RCC 7860 (cell line): ENCODE measurements at places on chromosomes 3 and 15.
A peak's percentile ranks its signal among the peaks of the same experiment; 100 is the strongest.

GRCh38 chr3:37641556-37641955 lies 220.1 kb upstream of the CTDSPL start:
- DNase-seq: no peak

DNA sequence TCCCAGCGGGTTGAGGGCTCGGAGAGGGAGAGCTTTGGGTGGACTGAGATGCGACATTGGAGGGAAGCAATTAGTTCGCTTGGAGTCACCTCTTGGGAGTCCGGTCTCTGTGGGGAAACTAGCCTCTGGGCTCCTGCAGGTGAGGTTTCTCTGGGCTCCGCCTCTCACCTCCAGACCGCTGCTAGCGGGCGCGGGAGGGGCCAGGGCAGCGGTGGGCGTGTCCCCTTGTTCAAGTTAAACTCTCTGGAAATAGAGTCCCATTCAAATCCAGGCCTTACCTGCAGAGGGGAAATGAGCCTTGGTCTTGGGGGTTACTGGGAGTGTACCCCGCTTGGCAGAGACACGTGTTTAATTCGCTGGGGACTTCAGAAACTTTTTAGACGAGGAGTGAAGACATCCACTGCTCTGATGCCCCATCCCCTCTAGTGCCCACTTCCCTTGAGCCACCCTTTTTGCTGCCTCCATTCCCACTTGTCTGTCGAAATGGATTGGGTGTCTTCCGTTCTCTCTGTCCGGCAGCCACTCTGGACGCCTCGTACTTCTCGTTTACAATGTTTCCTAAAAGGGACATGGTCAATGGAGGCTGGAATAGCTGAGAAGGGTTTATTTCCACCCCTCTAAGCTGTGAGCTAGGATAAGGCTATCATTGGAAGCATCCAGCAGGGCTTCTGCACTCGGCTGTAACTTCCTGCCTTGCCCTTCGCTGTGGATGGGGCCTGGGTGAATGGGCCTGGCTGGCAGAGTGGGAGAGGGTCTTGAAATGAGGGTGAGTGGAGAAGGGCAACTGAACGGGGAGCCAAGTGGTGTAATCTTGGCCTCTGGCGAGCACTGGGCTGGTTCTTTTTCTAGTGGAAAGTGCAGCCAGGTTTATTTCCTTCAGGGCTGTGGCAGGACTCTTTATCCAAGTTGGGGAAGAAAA lies 1.1 kb downstream of the MITF start:
- DNase-seq: no peak

GRCh38 chr15:41561104-41561776 lies 2.2 kb downstream of the TYRO3 start:
- no peak for DNase-seq

DNA sequence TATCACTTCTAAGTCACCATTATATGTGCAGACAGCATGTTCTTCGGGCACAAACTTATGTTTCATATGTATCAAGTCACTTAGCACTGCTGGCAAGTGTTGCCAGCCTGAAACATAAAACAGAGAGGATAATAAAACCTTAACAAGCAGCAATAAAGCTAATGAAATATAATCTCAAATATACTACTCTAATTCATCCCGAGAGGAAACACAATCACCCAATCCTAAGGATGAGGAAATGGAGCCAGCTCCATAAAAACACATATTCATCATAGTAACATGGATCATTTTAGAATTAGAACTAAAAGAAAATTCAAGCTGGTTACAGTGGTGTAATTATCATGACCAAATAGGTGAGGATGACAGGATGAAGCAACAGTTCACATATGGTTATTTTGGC lies 1072.7 kb downstream of the EPHA3 start:
- no peak for DNase-seq

DNA sequence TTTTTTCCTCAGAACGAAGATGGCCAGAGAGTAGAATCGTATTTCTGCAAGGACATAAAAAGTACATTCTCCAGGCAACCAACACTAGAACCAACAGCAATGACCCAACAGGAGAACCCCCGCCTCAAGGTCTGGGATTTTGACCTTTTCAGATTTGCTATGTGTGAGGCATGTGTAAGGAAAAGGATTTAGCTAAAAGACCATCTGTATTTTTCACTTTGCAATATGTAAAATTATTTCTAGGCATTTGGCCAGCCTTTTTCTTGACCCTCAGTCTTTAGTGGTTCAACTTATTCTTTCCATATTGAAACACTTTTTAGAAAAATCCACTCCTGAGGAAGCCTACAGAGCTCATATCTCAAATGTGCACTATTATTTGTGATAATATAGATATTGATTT lies 219.2 kb upstream of the GOLGA6L4 start:
- no peak for DNase-seq

DNA sequence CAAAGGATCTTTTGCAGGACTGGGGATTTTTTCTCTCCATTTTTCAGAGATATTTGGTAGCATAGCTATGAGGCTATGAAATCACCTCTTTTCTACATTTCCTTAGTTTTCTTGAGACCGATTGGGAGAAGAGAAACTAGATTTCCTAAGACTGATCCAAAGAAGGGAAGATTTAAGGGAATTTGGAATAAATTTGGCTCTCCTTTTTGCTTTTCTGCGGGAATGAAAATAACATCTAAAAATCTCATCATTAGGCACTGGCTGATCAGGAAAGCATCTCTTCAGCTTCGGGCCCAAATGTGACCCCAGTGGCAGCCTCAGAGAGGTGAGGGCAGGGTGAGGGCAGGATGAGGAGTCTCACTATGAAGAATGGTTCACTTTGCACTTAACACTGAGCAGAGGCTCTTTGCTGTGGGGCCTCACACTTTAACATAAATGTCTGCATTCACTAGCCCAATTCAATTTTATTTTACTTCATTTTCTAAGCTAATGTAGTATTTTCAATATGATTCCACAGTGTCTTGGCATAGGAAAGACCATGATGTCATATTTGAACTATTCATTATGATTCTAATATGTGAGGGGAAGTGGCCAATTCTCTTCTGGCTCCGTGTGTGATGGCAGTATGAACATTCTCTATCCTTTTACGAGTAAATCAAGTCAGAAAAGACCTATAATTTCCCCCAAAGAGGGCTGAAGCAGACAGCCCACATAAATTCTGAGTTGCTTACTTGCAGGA lies 193.2 kb downstream of the MEX3B start:
- DNase-seq: no peak

DNA sequence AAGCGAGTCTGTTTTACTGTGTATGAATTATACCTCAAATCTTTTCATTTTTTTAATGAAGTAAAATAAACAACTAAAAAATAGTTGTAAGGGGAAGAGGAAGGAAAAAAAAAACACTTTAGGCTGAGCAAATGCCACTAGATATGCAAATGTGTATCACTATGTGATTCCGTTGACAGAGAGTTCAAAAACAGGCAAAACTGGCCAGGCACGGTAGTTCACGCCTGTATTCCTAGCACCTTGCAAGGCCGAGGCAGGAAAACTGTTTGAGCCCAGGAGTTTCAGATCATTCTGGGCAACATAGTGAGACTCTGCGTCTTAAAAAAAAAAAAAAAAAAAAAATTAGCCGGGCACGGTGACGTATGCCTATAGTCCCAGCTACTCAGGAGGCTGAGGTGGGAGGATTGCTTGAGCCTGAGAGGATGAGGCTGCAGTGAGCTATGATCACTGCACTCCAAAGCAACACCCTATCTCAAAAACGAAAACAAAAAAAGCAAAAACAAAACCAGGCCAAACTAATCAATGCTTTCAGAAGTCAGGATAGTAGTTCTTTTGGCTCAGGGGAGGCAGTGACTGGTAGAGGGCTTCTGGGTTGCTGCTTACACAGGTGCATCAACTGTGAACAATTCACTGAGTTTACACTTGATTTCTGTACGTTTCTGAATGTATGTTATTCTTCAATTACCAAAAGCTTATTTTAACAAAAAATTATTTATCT lies 7.4 kb downstream of the PRC1 start:
- DNase-seq: no peak

- DNase-seq: peak; percentile 13
Observed at GRCh38 chr15:85872125-85872524, 77.4 kb upstream of the KLHL25 start.

DNA sequence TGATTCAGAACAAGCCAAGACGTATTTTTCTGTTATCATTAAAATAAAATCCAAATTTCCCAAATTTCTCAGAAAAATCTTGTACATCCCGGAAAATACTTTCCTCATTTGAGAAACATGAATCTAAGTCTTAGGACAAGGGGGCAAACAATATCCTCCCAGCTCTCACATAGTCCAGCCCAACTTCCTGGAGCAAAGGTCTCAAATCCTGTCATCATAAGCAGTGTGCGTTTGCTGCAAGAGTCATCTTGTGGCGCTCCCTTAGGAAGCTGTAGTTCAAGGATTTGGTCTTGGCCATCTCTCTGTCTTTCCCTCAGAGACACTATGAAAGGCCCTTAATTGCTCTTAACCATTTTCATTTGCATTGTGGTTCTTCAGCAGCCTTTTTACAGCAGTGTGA lies 57.5 kb upstream of the GSK3B start:
- no peak for DNase-seq

DNA sequence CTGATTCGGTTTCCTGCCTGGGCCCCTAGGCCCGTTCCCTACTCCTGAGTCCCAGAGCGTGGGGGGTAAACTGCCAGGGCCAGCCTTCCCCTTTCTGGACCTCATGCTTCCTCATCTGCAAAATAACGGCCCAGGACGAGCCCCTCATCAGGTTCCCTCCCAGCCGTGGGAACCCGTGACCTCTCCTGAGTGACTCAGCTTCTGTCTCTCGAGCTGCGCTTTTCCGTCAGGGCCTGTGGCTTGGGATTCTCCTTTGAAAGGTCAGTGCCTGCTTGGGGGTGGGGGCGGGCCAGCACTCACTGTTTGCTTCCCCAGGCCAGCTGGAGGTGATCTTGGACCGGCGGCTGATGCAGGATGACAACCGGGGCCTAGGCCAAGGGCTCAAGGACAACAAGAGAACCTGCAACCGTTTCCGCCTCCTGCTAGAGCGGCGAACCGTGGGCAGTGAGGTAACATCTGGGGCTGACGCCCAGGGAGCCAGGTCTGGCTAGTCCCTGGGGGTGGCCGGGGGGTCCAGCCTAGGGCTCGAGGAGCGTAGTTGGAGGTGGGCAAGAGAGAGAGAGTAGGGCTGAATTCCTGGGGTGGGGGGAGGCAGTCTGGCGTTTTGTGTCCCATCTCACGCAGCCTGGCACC lies 12.8 kb downstream of the MAN2A2 start:
- no peak for DNase-seq

DNA sequence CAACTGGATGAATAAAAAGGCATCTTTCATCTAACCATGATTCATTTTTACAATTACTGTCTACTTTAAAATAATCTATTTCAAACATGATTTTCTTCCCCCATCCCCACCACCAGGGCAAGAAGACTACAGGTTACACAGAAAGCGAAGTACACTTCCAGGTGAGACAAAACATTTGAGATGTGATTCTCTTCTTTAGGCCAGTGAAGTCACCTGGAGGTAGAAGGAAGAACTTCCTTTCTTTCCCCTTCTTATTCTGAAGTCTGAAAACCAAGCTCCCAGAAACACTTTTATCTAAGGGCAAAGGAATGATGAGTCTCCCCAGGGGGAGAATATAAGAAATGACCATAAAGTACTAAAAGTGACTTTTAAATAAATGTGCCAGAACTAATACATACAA lies 36.7 kb downstream of the SHQ1 start:
- no peak for DNase-seq

GRCh38 chr15:31148297-31149087 lies 47.0 kb upstream of the TRPM1 start:
- no peak for DNase-seq

DNA sequence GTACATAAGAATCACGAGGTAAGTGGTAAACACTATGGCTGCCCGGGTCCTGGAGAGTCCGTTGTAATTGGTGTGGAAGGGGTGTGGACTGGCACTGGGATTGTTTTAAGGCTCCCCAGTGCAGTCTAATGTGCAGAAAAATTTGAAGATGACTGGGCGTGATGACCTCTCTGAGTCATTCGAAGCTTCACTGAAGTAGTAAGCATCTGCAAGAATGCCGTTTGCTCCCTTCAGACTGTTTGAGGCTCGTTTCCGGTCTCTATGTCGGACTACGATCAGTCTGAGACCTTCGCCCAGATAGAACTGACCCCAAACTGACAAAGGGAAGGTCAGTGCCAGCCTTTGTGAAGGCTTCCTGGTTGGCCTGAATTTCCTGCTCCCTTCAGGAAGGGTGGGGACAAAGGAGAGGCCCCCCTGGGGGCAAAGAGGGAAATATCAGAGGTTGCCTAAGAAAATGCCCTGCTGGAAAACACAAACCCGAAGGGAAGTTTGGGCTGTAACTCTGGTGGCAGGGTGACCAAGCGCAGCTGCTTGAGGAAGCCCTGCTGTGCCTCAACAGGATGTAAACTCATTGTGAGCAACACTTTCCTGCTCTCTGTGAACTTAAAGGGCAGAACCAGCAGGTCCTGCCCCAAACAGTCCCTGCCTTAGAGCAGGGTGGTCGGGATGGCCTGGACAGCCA lies 34.6 kb downstream of the BTD start:
- peak; percentile 93 for DNase-seq

DNA sequence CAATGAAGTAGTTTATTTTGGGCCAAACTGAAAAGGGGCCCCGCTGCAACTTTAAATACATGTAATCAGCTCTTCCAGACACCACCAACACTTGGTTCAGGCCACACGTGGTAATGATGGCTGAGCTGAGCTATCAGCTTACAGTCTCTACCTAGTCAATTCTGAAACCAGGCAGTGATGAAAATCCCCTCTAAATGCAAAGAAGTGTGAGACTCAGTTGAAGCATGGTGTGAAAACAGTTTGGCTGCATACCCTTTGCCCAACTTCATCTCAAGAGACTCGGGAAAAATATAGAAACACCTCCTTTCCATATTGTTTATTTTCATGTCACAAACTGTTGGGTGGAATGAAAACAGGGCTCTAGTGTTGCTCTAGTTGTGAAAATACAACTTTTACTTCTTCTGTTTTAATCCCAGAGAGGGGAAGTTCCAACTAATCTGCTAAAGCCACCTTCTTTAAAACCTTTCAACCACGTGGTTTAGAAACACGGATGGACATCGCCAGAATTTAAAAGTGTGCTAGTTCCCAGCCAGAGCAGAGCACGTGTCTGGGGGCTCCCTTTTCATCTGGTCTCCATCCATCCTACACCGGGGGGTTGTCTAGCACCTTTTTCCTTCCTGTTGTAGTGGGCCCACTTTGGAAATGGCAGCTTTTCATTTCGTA lies 229.1 kb downstream of the EPHB1 start:
- DNase-seq: no peak

- DNase-seq: no peak
Observed at GRCh38 chr15:101482526-101483371, 6.8 kb downstream of the PCSK6 start.
